ENCODE measurements at places on chromosomes 11 and 22.

DNA sequence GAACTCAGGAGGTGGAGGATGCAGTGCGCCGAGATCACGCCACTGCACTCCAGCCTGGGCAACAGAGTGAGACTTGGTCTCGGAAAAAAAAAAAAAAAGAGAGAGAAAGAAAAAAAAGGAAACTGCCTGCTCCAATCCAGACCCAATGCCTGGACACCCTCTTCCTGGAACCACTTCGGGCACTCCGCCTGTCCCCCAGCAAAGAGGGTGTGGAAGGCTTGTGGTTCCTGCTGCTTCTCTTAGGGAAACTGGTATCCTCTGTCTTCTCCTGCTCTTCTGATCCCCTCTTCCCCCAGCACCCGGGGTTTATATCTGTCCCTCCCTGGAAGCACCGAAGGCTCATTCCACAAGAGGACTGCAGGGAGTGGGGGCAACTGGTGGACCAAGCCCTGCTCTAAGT is 12.9 kb downstream of the CHRNA10 start:
- no peak for DNase-seq

DNA sequence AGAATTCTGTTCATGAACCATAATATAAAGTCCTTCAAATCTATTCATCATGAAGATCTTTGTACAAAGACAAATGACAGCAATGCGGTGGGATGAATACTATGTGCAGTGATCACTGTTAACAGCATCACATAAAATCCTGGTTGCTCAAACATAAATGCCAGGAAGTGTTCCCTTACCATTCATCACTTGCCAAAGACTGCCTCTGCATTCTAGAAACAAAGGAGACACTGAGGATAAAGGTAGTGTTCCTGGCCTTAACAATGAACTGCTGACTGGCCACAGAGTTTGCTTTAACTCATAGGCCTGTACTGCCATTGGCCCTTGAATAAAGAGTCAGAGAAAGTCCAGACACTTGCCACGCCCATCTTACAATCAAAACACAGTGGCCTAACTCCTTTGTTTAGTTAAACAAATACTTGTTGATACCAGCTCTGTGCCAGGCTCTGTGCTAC is 29.5 kb downstream of the C2CD3 start:
- no peak for DNase-seq

GRCh38 chr11:77783025-77783424 is 37.5 kb downstream of the RSF1 start:
- DNase-seq: no peak

GRCh38 chr11:86932259-86932585 is 23.0 kb downstream of the FZD4 start:
- DNase-seq: no peak

GRCh38 chr11:100939571-100939970 is 190.0 kb downstream of the PGR start:
- no peak for DNase-seq

GRCh38 chr22:43110444-43110926 is at the start of gene BIK:
Gene BIK (plus strand): TSS chr22:43110750. CDS start chr22:43124023, 13,273 bp downstream.
- no peak for DNase-seq

GRCh38 chr11:60457576-60457975 is 1.9 kb downstream of the MS4A1 start:
- DNase-seq: no peak

DNA sequence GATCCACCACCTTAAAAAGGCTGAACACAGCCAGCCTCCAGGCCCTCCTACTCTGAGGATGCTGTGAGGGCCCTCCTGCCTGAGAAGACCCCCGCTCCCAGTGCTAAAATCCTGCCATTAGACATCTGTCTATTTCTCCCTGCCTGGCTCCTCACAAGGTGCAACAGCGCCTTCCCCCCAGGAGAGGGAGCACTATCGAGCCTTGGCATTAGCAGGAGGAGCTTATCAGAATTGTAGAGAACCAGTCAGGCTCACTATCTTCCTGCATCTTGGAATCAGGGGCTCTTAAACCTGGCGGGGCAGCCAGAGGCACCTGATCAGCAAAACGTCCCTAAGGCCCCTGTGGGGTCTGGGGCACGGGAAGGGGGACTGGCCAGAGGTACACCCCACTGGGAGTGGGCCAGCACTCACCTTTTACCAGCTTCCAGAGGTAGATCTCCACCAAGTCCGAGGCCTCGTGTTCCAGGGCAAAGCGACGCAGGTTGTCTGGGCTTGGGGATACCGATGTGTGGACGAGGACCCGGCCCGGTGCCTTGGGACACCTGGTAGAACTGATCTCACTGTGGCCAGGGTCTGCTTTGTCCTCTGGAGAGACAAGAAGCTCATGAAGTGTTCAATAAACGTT is 28.7 kb downstream of the CHRDL2 start:
- DNase-seq: peak; percentile 39

DNA sequence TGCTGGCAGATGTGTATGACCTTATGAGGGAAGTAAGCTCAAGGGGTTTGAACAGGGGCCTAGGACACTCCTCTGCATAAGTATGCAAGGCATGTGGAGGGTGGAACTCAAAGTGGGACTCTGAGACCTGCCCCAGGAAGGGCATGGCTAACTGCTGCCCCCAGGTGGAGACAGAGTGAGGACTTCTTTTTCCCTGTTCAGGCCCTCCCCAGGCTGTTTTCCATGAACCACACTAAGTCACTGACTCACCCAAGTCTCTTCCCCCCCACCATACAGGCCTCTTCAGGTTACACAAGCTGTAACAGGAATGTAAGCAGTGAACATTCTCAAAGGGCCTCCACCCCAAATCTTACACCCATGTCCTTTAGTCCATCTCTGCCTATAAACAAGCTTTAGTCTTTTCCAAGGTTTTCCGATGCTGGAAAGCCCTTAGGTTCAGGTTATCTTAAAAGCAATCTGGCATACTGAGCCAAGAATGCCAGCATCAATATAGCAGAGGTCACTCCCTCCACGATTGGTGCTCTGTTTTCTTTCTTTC is 13.1 kb downstream of the EEF1G start:
- DNase-seq: peak; percentile 97

GRCh38 chr11:68966894-68967780 is 13.6 kb downstream of the MRGPRD start:
- DNase-seq: no peak

DNA sequence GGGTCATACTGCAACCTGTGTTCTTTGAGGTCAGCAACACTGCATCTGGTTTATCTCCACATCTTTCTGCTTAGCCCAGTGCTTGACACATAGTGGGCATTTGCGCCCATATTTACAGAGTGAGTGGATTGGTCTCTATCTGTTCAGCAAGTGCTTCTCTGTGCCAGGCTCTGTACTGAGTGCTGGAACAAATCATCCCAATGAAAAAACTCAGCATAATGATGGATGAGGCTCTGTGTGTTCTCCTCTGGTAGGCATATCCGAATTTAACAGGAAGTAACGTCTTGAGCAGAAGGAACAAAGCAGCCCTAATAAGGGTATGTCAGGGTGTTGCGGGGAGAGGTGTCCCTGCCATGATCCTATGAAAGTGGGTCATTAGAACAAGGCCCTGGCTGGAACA is 46.0 kb downstream of the MCM5 start:
- DNase-seq: no peak

DNA sequence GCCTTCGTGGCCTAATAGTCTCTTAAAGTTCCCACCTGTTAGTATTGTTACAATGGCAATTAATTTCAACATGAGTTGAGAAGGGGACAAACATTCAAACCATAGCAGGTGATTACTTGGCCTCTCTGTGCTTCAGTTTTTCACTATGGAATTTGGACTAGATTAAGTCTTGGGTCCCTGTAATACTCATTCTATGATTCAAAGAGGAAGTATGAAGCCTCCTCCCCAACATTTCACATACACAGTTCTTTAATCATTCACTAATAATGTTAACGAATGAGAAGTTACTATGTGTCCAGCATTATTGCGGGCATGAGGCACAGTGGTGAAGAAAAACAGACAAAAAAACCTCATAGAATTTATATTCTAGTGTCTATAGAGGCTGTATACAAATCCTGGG is 19.9 kb upstream of the USP47 start:
- DNase-seq: no peak

GRCh38 chr11:110571081-110571720 is 141.0 kb downstream of the ARHGAP20 start:
- no peak for DNase-seq

DNA sequence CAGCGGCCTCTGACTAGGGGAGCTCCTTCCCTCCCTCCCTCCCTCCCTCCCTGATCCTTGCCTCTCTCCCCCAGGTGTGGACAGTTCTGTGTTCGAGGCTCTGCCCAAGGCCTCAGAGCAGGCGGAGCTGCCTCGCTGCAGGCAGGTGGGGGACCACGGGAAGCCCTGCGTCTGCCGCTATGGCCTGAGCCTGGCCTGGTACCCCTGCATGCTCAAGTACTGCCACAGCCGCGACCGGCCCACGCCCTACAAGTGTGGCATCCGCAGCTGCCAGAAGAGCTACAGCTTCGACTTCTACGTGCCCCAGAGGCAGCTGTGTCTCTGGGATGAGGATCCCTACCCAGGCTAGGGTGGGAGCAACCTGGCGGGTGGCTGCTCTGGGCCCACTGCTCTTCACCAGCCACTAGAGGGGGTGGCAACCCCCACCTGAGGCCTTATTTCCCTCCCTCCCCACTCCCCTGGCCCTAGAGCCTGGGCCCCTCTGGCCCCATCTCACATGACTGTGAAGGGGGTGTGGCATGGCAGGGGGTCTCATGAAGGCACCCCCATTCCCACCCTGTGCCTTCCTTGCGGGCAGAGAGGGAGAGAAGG is 11.1 kb upstream of the POU2F3 start:
- no peak for DNase-seq

- DNase-seq: peak; percentile 74
Observed at GRCh38 chr11:69300120-69301060, 6.4 kb downstream of the MYEOV start.
